Activated CD4-positive, alpha-beta T cell treated with anti-CD3 and anti-CD28 coated beads, Interleukin-2, Interleukin-4, amounts not matched to agents 100 ng/mL and 50 ng/mL, durations not matched to agents 16 hours and 8 hours (primary cell): ENCODE measurements at places on chromosomes 1 and 21.

DNA sequence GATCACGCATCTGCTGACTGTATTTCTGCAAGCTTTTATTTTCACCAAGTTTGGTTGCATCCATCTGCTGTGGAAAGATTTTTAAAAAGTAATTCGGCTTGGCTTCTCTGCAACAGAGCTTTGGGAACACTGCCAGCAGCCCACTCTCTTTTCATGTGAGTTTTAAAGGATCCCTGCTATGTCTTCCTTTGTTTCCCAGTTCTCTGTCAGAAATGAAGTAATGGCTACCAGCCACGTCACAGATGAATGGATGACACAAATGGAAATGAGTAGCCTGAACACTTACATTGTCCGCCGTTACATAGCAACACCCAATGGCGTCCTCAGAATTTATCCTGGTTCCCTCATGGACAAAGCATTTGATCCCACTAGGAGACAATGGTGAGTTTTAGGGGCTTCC, 80.6 kb upstream of the RAVER2 start:
- DNase-seq, result no peak

- no peak for DNase-seq
These were observed 292.7 kb downstream of the DUSP10 start for GRCh38 chr1:221449194-221449593.

GRCh38 chr1:59104191-59104760, 192.6 kb upstream of the FGGY start:
- no peak for DNase-seq

- peak; percentile 23 for DNase-seq
These were observed 10.0 kb downstream of the ARMH1 start for GRCh38 chr1:44684525-44684924.

GRCh38 chr1:227136210-227136820, 182.0 kb downstream of the CDC42BPA start:
- no peak for DNase-seq

DNA sequence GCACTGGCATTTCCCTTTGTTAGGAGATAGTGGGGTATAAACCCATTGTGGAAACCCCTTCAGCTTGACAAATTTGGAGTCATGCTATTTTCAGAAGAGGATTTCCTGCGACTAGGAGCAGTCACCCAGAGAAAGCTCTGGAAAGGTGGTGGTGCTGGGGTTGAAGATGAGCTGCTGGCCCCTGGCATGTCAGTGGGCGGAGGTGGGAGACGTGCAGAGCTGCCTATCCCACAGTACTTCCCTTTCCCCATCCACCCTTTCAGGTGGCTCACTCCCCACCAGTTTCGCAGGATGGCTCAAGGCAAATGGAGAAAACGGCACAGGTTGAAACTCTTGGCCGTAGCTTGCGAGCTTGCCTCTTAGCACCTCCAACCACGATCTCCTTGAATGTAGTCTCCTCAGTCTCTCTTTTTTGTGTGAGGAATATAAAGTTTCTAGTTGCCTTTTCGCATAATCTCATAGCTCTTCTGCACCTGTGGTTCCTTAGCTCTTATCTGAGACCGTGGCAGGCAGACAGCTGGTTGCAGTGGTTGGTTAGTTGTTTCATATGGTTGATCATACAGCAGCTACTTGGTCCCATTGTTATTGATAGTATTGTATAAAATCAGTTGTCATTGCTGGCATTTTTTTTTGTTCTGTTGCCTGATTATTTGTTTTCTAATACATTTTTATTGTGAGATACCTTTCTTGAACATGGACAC, 48.2 kb downstream of the ADARB1 start:
- no peak for DNase-seq

DNA sequence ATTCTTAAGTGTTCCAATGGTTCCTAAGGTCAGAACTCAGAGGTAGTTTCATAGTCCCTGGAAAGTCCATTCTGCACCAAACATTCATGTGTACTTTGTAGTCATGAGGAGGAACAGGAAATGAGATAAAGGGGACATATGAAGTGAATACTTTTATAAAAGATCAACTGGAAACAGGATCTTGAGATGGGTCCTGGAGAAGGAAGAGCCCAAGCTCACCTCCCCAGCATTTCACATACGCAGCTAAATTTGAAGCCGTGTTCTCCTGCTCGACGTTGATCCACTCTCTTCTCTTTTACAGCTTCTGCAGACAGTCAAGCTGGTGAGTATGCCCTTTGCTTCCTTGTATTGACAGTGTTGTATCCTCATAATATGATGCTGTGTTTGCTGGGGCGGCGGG, 429 bp downstream of the FCGR2A start:
- no peak for DNase-seq

DNA sequence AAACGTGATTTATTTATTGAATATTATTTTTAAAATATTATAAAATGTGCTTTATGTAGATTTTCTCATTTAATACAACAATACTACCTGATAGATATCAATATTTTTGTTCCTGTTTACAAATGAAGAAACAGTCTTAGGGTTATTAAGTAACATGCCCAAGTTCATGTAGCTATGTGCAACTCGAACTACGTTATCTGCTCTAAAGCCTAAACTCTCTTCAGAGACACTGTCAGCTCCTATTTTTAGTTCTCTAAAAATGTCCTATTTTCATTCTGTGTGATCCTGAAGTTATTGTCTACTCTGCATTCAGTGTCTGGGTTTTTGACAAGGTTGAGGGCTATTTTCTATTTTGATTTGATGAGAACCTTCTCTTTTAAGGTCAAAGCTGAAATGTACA, 550.1 kb upstream of the B3GALT2 start:
- no peak for DNase-seq

GRCh38 chr1:81867235-81867634, 66.5 kb downstream of the ADGRL2 start:
- DNase-seq, result no peak

GRCh38 chr21:41816583-41817165, 49.8 kb upstream of the RIPK4 start:
- peak; percentile 53 for DNase-seq

- no peak for DNase-seq
These were observed 230.8 kb upstream of the CACYBP start for GRCh38 chr1:174768949-174769348.

DNA sequence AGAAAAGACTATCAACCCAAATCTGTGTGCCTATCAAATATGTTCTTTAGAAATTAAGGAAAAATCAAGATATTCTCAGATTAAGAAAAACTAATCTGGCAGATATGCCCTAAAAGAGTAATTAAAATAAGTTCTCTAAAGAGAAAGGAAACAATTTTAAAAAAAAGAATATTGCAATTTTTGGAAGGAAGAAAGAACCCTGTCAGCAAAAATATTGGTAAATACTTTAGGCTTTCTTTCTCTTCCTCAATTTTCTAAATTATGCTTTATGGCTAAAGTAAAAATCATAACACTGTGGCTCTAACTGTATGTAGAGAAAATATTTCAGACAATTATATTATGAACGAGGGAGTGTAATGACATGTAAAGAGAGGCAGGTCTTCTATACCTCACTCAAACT, 691.3 kb upstream of the PTBP2 start:
- DNase-seq, result no peak

DNA sequence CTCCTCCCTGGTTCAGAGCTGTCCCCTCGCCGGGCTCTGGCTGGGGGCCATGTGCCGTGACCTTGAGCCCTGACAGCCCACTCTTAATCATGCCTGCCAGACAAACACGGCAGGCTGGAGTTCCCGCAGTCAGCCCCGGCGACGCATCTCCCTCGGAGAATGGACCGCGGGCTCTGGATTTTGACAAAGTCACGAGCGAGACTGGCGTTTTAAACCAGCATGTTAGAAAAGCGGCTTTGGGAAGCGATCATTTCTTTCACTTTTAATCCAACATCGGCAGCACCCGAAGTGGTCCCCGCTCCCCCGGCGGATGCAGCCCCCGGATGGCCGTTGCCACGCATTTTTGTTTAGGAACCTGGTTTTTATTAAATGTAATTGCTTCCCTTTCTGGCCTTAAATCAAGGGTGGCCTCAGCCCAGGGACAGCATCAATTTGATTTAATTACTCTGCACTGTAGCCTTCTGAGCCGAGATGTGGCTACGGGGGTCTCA, 70.9 kb downstream of the PRDM16 start:
- no peak for DNase-seq

- DNase-seq, result no peak
These were observed 41.8 kb downstream of the MACO1 start for GRCh38 chr1:25472471-25472870.

DNA sequence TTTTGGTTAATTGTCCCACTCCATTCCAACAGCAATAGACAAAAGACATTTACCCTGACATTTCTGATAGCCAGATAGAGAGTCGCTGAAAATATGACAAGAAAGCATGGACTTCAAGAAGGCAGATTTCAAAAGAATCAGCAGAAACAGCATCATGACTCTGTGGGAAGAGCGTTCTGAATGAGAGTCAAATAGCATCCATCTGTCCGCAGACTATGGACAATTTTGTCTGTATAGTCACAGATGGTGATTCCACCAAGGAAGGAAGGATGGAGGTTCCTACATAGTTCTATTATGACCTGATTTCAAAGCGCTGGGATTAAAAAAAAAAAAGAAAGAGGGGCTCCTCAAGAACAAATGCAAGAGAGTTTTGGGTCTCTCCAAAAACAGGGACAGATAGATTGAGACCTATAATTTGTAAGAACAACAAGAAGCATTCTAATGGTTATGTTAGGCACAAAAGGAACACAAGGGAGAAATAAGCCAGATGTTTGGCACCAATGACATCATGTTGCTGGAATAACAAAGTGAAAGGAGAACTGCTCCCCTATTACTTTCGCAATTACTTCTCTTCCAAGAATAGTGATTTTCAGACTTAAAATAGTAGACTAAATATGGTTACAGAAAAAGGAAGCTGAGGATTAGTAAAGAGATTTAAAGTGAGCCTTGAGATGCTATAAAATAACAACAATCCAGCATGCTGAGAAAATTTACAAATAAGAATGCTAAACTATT, 28.5 kb downstream of the NIBAN1 start:
- DNase-seq, result no peak

DNA sequence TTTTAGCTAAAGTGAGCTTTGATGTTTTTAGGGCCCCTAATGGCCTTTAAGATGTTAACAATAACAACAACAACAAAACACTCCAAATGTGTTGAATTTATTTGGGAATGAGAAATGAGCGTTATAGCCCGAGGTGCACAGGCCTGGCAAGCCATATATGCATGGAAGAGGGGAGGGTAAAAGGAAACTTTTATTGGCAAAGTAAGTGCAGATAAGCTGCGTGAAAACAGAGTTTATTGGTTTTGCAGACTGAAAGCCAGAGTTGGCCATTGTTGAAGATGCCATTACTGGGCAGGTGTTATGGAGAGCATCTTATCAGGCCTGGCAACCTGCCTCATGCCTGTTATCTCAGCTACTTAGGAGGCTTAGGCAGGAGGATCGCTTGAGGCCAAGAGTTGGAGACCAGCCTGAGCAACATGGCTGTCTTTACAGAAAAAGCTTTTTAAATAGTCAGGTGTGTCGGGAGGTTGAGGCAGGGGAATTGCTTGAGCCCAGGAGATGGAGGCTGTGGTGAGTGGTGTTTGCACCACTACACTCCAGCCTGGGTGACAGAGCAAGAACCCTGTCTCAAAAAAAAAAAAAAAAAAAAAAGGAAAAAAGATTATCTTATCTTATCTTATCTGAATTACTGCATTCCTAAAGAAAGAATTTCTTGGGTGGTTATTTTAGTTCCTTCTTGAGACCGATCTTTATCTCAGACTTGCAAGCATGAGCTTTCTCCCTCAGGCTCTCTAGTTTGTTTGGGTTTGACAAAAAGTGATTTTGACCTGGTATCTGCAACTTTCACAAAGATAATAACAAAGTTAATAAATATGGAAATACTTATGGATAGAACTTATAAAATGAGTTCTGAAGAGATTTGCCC, 1.7 kb downstream of the PATJ start:
- no peak for DNase-seq

- DNase-seq, result no peak
These were observed 36.4 kb downstream of the RCSD1 start for GRCh38 chr1:167666416-167666815.
